ENCODE measurements at places on chromosomes 7 and 10.
A peak's percentile ranks its signal among the peaks of the same experiment; 100 is the strongest.

DNA sequence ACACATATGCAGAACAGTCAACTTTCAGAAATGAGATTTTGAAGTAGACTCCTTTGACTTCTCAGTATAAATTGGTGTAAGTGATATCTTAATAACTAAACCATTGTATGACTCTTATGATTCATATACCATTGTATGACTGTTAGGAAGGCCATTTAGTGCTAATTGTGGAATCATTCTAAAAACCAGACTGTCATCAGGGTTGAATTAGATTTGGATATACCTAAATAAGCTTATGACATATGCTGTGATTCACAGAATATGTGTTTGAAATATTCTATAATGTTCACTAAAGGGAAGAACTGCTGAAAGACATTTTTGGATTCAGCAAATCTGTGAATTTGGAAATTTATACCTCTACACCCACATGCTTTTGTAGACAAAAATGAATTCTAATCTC is 438.1 kb downstream of the MDFIC start:
- no peak for DNase-seq

DNA sequence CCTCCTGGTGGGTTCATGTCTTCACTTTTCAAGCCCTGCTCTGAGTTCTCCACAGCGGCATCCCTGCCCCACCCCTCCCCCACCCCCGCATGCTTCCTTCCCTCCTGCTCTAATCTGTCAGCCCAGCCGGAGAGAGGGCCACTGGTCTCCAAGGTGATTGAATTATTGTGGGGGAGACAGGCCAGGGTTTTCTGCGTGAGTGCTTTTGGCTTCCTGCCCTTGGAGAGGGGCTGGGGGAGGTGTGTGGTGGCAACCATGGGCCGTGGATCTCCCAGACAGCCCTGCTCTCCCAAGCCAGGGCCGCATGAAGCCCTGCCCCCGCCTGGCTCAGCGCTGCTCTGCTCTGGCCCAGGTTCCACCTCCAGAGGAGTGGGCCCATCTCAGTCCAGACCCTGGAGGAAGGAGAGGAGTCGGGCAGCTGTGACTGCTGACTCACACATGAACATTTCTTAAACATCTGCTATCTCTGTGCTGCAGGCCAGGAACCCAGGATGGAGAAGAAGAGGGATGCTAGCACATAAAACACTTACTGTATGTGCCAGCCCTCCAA is 109.9 kb downstream of the ZMIZ1 start:
- no peak for DNase-seq

- no peak for DNase-seq
Measured at GRCh38 chr10:129967579-129968019, 3.5 kb upstream of the EBF3 start.

DNA sequence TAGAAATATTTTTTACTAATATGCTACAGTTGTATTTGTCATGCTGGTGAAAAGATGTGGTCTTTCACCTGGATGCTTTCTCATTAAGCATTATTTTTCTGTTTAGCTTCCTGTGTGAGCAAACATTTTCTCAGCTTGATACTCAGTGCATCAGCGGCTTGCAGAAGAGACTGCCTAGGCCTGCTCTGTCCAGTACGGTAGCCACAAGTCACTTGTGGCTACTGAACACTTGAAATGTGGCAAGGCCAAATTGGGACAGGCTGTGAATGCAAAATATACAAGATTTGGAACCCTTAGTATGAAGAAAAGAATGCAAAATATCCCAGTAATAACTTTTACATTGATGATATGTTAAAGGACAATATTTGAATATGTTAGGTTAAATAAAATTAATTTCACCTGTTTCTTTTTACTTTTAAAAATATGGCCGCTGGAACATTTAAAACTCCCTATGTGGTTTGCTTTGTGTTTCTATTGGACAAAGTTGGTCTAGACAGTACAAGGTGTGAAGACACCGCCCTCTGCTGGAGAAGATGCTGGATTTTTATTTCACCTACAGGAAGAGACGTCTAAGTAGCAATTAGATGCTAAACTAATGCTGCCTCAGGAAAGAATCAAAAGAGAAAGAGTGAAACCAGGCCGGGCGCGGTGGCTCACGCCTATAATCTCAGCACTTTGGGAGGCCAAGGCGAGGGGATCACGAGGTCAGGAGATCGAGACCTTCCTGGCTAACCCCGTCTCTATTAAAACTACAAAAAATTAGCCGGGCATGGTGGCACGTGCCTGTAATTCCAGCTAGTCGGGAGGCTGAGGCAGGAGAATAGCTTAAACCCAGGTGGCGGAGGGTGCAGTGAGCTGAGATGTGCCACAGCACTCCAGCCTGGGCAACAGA is 5.3 kb downstream of the SRGN start:
- DNase-seq, result peak; percentile 73

DNA sequence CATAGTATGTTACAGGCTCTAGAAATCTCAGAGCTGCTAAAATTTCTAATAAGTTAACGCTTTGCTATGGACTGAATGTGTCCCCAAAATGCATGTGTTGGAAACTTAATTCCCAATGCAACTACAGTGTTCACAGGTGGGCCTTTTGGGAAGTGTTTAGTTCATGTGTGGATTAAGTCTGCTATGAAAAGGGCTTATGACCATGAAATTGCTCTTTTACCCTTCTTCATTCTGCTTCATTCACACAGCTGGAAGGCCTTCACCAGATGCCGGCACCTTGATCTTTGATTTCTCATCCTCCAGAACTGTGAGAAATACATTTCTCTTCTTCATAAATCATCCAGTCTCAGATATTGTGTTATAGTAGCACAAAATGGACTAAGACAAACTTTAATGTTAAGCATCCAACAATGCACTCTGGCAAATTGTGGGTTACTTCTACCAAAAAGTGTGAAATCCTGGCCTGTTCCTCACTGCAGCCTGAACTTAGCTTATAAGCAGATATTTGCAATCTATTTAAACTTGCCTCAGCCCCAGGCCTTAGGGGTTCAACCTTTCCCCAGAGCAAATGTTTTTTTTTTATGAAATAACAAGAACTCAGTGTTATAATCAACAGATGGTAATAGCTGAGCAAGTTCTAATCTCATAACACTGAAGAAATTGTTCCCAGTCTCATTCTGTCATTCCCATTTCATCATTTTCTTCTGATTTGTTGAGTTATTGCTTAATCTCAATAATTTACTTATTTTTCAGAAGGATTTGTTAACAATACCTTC is 523.6 kb downstream of the KIF20B start:
- DNase-seq, result no peak

DNA sequence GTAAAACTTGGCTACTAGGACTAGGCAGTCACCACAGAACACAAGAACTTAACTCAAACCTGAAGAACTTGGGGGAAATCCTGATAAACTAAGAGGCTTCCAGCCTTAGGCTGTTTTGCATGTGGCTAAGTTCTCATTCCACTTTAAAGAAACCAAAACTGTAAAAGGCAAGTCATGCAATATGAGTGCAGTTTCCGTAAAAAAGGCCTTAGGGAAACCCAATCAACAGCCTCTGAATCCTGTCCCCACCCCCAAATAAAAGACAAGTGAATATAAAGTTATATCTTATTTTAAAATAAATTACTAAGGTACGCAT is 95.1 kb downstream of the USP6NL start:
- no peak for DNase-seq

All from T-helper 2 cell treated with Interferon-gamma antibody and Interleukin-4, amounts not matched to agents 5 μg/mL and 100 μg/mL, for 36 hours (primary cell).